ENCODE measurements at places on chromosomes 12 and 14.

GRCh38 chr14:32940711-32941667 lies 2.3 kb downstream of the NPAS3 start:
- H3K27me3 ChIP-seq, result no peaks in the 10 kb centered on the region
- peak overlapping the region; percentile 71 for H3K4me3 ChIP-seq

DNA sequence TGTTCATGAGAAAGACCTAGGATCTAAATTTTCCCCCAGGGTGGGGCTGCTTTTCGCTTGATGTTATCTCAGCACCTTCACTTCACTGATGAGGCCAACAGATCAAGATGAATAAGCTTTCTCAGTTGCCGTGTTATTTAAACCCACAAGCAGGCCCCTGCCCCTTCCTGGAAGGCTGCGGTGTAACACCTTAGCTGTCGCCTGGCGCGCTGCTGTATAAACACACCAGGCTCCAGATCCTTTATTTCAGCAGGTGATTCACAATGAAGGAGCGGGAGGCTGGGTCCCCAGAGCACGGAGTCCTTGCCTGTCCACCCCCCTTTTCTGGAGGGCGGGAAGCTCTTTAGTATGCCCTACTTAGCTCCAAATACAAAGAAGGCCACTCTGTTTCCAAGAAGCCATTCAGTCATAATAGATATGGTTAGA lies 515.4 kb downstream of the FUT8 start:
- H3K27me3 ChIP-seq, result no peaks in the 10 kb centered on the region
- H3K4me1 ChIP-seq, result no peaks in the 10 kb centered on the region
- no peaks in the 10 kb centered on the region for H3K36me3 ChIP-seq

GRCh38 chr14:95349241-95349640 lies 29.5 kb upstream of the CLMN start:
- H3K4me3 ChIP-seq, result no peak overlapping the region
- DNase-seq, result peak; percentile 19
- H3K27me3 ChIP-seq, result no peaks in the 10 kb centered on the region
- no peaks in the 10 kb centered on the region for H3K36me3 ChIP-seq

DNA sequence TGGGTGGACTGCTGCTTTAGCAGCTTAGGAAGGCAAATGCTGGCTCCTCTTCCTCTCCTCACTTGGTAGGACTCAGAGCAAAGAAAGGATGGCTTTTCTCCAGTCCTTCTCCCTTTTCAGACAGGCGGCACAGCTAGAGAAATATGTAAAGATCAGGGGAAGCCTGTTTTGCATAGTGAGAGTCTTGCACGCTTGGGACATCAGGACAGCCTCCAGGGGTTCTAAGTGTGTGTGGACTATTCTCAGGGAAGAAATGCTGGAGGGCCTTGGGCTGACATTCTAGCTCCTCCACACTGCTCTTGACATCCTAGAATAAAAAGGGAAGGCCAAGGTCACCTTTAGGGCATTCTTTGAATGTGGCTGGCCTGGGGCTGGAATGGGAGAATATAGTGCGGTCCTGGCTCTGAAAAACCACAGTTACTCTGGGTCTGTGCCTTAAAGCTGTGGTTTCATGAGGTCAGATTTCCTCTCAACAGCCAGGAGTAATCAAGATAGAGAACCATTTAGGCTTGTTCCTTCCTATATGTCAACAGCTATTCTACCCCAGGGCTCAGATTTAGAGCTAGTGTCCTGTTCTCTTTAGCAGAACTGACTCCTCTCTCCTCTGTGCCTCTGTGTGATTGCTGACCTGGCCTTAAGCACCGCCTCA lies 24.3 kb downstream of the CMA1 start:
- no peaks in the 10 kb centered on the region for H3K36me3 ChIP-seq
- no peak overlapping the region for H3K4me3 ChIP-seq
- H3K27ac ChIP-seq, result no peak overlapping the region
- DNase-seq, result no peak
- H3K27me3 ChIP-seq, result no peaks in the 10 kb centered on the region
- no peaks in the 10 kb centered on the region for H3K4me1 ChIP-seq

- peak overlapping the region; percentile 63 for H3K4me3 ChIP-seq
- no peaks in the 10 kb centered on the region for H3K36me3 ChIP-seq
- no peak for DNase-seq
- peaks cover 11% of the 10 kb centered on the region for H3K4me1 ChIP-seq
Observed at GRCh38 chr12:100574187-100575074, 947 bp downstream of the GAS2L3 start.

- H3K36me3 ChIP-seq, result no peaks in the 10 kb centered on the region
- no peaks in the 10 kb centered on the region for H3K4me1 ChIP-seq
- peak; percentile 82 for DNase-seq
- H3K27me3 ChIP-seq, result no peaks in the 10 kb centered on the region
Observed at GRCh38 chr14:104393898-104394381, 185.6 kb upstream of the C14orf180 start.

- no peak overlapping the region for H3K4me3 ChIP-seq
- peak overlapping the region; percentile 24 for H3K27ac ChIP-seq
- no peaks in the 10 kb centered on the region for H3K36me3 ChIP-seq
Observed at GRCh38 chr12:19988948-19989347, 379.4 kb upstream of the PDE3A start.

DNA sequence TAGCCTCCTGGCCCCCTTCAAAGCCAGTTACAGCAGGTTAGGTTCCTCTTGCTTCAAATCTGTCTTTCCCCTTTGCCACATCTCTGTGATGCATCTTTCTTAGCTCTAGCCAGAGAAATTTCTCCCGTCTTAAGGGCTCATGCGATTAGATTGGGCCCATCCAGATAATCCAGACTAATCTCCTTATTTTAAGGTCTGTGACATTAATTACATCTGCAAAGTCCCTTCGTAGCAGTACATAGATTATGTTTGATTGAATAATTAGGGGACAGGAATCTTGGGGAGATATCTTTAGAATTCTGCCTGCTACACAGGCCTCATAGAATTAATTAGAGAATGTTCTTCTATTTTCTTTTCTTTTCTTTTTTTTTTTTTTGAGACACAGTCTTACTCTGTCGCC lies 79.3 kb downstream of the SPATS2 start:
- DNase-seq, result no peak
- H3K36me3 ChIP-seq, result no peaks in the 10 kb centered on the region
- no peak overlapping the region for H3K4me3 ChIP-seq

DNA sequence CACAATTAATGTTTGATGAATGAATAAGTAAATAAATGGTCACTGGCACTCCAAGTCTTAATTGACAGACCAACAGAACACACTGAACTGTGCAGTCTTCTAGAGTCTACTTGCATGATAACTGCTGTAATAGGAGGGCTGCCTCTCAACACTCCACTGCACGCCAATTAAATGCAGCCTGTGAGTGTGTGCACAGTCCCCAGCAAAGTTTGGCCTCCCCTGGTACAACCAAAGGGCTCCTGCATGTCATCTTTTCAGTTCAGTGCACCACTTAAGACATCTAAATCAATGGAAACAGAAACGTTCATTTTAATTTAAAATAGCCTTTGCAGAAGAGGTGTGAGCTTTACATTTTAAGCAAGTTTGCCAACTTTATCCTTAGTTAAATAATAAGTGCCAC lies 121.7 kb upstream of the USP15 start:
- H3K4me1 ChIP-seq, result no peaks in the 10 kb centered on the region
- DNase-seq, result no peak
- no peaks in the 10 kb centered on the region for H3K36me3 ChIP-seq
- no peaks in the 10 kb centered on the region for H3K27me3 ChIP-seq

DNA sequence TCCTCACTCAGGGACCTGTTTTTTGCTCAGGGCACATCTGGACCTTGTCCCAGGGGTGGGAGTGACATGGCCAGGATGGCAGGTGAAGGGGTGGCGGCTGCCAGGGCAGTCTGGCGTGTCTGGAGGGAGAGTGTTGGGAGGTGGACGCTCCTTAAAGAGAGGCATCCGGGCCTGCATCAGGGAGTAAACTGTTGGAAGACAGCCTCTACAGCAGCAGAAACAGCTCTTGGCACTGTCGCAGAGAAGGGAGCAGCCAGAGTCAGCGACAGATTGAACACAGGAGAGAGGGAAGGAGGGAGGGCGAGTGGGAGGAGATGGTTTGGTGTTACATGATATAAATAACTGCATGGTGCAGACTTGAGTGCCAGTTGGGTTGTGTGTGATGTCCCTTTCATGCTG lies 52.8 kb downstream of the IGF1 start:
- no peaks in the 10 kb centered on the region for H3K27me3 ChIP-seq
- H3K4me1 ChIP-seq, result peaks cover 49% of the 10 kb centered on the region
- H3K4me3 ChIP-seq, result no peak overlapping the region
- H3K36me3 ChIP-seq, result no peaks in the 10 kb centered on the region

DNA sequence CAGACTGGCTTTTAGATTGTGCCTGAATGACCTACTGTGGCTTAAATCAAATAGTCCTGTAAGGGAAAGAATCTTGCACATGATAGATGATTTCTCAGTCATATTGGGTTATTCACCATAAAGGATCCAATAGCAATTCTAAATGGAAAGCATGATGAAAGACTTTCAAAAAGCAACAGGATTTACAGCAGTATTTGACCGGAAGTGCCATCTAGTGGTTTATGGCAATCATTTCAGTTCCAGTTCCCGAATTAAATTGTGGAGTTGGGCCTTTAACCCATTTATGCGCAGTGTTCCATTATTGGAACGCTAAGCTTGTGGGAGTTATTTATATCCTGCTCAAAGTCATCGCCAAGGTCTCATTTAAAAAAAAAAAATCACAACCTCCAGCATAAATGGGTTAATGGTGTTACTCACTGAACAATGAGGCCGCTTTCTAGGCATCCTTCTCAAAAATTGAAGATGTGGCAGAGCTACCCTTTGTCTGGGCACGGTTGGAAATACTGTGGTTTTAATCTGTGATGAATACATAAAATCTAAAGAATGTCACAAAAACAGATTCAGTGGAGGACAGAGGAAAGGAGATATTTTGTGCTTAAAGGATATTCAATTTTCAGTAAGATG lies 60.8 kb upstream of the REP15 start:
- H3K36me3 ChIP-seq, result no peaks in the 10 kb centered on the region
- no peaks in the 10 kb centered on the region for H3K4me1 ChIP-seq
- H3K27me3 ChIP-seq, result no peaks in the 10 kb centered on the region
- H3K4me3 ChIP-seq, result no peak overlapping the region
- H3K27ac ChIP-seq, result no peak overlapping the region

DNA sequence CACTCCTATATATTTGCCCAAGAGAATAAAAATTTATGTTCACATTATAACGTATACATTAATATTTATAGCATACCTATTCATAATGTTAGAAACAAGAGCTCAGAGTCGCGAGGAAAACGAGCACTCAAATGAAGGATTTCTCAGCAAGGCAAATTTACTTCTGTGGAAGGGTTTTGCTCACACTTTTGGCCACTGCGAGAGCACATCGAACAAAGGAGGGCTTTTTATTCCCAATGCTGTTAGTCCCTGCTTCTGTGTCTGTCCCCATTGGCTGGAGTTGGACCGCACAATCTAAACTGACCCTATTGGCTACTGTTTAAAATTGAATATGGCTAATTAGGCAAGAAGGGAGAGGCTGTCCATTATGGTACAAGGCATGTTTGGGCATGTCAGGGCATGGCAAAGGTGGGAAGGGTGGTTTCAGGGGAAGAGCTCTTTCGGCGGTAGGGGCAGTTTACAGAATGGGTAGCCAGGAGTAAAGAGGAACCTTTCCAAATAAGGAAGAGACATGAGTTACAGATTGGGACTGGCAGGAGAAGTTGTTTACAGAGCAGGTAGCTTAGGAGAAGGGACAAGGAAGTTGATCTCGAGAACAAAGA lies 702.9 kb downstream of the TRHDE start:
- DNase-seq, result no peak
- H3K4me1 ChIP-seq, result no peaks in the 10 kb centered on the region
- no peaks in the 10 kb centered on the region for H3K36me3 ChIP-seq
- H3K27me3 ChIP-seq, result no peaks in the 10 kb centered on the region
- no peak overlapping the region for H3K27ac ChIP-seq

DNA sequence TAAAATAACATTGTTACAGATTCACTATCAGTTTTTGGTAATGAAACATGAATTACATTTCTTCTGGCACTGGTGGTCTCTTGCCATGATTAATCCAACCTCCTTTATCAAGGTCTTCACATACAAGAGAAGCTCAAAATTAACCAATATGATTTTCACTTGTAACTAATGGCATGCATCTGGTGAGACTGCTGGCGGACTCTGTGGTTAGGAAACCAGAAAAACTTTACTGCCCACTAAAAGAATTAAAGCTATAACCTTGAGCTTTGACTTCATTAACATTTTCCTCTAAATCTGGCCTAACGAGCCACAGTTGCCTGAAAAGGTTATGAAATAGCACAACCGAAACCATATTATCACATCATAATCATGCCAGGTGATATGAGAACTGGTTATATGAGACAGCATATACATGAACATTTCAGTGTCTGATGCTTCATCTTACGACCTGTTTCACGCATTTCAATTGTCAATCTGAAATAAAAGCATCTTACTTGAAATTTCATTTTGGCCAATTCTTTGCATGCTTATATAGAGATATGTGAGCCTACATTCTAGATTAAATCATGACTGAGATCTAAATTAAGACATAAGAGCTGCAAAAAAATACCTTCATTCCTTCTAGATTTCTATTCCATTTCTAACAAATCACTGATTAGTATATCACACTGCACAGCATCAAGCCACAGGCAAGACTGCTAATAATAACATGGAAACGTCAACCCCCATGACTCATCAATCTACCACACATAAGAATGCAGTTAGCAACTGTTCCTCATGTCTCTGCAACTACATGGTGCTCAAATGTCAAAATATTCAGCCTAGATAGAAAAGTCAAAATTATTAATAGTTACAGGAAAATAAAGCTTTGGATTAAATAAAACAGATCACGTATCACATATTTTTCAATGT lies 89.3 kb downstream of the OSBPL8 start:
- no peak overlapping the region for H3K27ac ChIP-seq
- H3K4me1 ChIP-seq, result no peaks in the 10 kb centered on the region
- no peaks in the 10 kb centered on the region for H3K36me3 ChIP-seq
- DNase-seq, result no peak

GRCh38 chr14:50562841-50563240 lies 2.9 kb downstream of the ATL1 start:
- H3K4me3 ChIP-seq, result no peak overlapping the region
- no peaks in the 10 kb centered on the region for H3K4me1 ChIP-seq
- H3K36me3 ChIP-seq, result no peaks in the 10 kb centered on the region
- H3K27ac ChIP-seq, result no peak overlapping the region
- no peaks in the 10 kb centered on the region for H3K27me3 ChIP-seq

DNA sequence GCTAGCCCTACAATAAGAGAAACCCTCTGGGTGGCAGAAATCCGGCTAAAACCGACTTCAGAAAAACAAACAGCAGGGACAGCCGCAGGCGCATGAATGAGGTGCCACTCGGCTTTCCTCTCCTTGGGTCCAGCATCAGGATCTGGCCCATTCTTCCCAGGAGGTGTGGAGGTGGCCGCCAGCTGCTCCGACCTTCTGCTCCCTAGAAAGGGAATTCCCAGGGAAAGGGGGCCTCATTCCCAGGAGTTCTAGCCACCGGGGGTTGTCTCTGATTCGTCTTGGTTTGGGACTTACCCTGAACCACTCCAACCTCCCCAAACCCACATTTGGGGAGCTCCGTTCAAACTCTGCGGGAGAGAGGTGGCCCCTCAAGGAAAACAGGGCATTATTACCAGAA lies 13.0 kb downstream of the PAPLN start:
- no peaks in the 10 kb centered on the region for H3K36me3 ChIP-seq
- no peak overlapping the region for H3K27ac ChIP-seq
- no peaks in the 10 kb centered on the region for H3K27me3 ChIP-seq
- no peak overlapping the region for H3K4me3 ChIP-seq
- no peaks in the 10 kb centered on the region for H3K4me1 ChIP-seq

- H3K36me3 ChIP-seq, result no peaks in the 10 kb centered on the region
- no peak overlapping the region for H3K27ac ChIP-seq
Observed at GRCh38 chr12:127414636-127415035, 852.3 kb upstream of the TMEM132C start.

Data from vagina (tissue), 2 donors.